Activated CD8-positive, alpha-beta memory T cell treated with anti-CD3 and anti-CD28 coated beads for 1 hour (primary cell): ENCODE measurements at places on chromosomes 3 and 15.

DNA sequence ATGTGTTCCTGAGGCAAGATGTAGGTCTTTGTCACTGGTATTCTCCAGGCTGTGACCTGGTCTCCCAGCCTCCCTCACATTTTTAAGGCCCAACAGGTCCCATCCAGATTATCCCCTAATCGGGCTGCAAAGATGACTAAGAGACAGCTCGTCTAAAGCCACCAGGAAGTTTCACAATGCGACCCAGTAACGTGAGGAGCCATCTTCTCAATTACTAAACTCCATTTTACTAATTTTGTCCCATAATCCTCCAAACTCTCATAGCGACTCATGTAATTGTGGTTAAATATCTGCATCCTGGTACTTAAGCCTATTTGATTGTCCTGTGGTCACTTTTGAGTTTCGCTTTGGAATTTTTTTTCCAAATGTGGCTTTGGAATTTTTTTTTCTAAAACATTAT, 8.7 kb upstream of the PLA2G4F start:
- DNase-seq, result no peak

DNA sequence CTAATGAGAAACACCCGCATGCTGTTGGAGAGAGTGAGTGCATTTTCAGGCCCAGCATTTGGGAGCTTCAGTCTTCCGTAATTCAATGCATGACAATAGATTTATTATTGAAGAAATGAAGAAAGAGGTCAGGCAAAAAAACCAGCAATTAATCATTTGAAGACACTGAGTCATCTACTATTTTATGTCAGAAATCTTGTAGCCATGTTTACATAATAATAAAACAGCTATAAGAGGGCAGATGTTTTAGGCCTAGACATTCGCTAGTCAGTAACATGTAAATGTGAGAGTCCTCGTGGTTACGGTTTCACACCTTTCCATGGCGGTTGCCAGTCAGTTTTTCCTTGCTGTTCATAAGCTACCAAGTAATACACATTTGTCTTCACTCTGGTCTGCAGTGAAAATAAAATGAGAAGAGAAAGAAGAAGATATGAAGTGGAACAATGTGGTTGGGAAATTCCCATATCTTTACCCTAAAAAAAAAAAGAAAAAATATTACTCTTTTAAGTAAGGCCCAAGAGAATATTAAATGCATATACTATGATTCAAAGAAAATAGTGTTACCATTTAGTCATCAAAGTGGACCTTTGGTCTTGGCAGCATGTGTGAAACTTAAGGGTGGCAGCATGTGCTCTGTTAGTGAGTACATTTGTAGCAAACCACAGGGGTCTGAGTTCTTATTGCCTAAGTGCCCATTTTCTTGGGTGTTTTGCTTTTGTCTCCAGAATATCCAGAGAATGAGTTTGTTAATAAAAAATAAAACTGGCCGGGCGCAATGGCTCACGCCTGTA, 140.5 kb upstream of the TBL1XR1 start:
- no peak for DNase-seq

DNA sequence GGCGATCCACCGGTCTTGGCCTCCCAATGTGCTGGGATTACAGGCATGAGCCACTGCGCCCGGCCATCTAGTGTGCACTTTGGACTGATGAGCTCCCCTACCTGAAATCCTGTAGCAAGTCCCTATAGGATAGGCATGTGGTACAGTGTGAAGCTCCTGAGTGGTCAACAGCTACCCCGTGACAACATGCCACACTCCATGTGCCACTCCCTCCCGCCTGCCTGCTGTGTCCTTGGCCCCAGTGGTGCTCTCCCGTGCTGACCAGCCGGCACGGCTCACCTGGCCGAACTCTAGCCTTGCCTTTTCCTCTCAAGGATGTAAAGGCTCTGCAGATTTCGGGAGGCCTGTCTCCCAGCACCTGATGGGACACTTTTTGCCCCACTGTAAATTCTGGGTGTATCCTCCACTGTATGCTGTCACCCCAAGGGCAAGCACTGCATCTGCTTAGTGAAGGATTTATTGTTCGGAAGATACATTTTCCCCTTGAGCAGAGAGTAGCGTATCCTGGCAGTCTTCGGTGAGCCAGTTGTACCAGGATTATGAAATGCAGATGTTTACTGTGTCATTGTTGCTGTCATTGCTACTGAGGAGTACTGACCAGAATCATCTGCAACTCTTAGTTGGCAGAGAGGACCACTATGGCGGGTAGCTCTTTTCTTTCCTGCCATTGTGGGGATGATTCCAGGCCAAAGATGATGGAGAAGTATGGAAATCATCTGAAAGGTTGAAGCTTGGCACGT, 64.7 kb downstream of the IGF1R start:
- no peak for DNase-seq

DNA sequence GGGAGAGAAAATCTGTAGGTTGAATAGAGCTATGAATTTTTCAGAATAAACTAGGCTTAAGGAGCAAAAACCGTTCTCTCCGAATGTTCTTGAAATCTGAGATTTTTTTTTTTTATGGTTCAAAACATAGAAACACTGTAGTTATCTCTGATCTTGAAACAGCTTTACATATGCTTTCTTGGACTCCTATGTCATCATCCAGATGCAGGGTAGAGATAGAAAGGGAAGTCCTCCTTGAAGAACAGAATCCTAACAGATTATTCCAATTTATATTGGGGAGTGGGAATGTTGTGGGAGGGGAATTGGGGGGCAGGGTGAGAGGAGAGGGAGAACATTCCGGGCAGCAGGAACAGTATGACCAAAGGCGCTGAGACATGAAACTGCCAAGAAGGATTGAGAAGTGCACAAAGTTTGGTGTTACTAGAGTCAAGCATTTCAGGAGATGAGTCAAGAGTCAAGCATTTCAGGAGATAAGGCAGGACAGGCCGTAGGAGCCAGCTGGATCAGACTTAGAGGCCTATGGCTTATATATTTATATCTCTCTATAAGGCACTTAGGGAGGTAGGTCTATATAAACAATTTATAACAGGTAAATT, 21.9 kb upstream of the ST3GAL6 start:
- DNase-seq, result no peak

- DNase-seq, result no peak
Observed at GRCh38 chr3:189349772-189350171, 178.0 kb downstream of the TPRG1 start.

- DNase-seq, result no peak
Observed at GRCh38 chr3:160746976-160747375, 9.1 kb upstream of the PPM1L start.

- DNase-seq, result no peak
Observed at GRCh38 chr15:93719921-93720351, 511.4 kb upstream of the MCTP2 start.

DNA sequence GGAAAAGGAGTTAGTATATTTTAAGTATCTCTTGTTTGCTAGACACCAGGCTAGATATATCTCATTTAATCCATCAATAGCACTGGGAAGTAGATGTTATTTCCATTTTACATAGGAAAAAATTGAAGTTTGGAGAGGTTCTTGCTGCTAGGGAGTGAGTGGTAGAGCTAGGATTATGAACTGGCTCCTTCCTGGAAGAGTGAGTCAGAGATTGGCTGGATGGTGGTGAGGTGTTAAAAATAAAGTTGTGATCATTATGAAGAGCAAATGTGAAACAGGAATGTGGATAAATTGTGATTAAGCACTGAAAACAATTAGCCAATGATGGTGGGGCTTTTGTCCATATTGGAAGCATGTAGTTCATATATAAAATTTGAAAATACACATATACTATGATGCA, 234.2 kb downstream of the WNT5A start:
- no peak for DNase-seq

GRCh38 chr3:1594940-1595339, 502.1 kb downstream of the CNTN6 start:
- DNase-seq, result no peak
